Stimulated activated CD4-positive, alpha-beta T cell treated with anti-CD3 and anti-CD28 coated beads, Interleukin-4, amount 100 ng/mL, for 48 hours (primary cell): ENCODE measurements at places on chromosomes 11 and 22.

- no peak for DNase-seq
Observed at GRCh38 chr11:62269654-62270278, at the start of gene SCGB2A2. TSS of gene SCGB2A2 (plus strand) at chr11:62270158. CDS start at chr11:62270217, 59 bp downstream.

GRCh38 chr11:35734669-35735410 lies 72.3 kb downstream of the TRIM44 start:
- no peak for DNase-seq

GRCh38 chr11:120358729-120359128 lies 22.5 kb downstream of the ARHGEF12 start:
- DNase-seq: no peak

DNA sequence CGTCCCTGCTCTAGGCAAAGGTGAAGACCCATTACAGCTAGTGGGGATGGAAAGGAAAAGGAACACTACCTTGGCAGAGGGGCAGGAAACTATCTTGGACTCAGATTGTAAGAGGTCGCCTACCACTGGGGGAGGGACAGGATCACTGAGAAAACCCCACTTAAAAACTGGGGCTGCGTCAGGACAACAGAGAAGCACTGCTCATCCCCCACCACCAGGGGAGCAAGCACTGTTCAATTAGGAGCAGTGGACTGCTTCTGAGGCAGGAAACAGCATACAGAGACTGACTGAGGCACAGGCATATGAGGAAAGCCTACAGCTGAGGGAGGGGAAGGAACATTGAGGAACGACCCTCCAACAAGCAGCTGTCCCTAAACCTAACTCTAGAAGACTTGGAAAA lies 20.8 kb upstream of the DLAT start:
- no peak for DNase-seq

DNA sequence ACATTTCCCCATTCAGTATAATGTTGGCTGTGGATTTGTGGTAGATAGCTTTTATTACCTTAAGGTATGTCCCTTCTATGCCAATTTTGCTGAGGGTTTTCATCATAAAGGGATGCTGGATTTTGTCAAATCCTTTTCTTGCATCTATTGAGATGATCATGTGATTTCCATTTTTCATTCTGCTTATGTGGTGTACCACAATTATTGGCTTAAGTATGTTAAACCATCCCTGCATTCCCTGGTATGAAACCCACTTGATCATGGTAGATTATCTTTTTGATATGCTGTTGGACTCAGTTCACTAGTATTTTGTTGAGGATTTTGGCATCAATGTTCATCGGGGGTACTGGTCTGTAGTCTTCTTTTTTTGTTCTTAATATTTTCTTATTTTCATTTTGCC lies 44.7 kb upstream of the ARHGAP32 start:
- no peak for DNase-seq

- no peak for DNase-seq
Observed at GRCh38 chr11:12512826-12513395, 135.5 kb downstream of the PARVA start.

GRCh38 chr11:16440136-16440535 lies 83.8 kb upstream of the SOX6 start:
- DNase-seq: no peak

GRCh38 chr11:2587132-2587930 lies 112.5 kb downstream of the KCNQ1OT1 start:
- no peak for DNase-seq

GRCh38 chr11:7692426-7692825 lies 13.9 kb downstream of the OVCH2 start:
- no peak for DNase-seq

DNA sequence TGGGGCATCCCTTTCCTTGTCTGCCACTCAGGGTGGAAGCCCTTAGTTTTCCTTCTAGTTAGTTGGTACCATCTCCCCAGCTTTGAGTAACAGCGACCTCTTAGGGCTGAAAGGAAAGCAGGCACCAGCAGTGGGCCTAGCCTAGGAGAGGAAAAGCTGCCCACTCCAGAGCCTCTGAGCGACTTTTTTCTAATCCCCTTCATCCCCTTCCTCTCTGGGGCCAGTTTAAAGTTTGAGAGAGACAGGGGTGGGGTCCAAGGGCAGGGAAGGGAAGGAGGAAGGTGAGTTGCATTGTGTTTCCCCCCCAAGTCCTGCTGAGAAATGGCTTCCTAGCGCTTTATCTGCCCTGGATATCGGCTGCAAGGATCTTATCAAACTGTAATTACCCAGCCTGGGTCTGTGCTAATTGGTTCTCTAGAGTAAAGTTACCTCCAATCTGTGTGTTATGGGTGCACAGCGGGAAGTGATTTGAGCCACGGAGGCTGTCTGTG lies 573.9 kb upstream of the CADM1 start:
- no peak for DNase-seq

- no peak for DNase-seq
Observed at GRCh38 chr11:33945481-33946268, 53.8 kb upstream of the LMO2 start.

DNA sequence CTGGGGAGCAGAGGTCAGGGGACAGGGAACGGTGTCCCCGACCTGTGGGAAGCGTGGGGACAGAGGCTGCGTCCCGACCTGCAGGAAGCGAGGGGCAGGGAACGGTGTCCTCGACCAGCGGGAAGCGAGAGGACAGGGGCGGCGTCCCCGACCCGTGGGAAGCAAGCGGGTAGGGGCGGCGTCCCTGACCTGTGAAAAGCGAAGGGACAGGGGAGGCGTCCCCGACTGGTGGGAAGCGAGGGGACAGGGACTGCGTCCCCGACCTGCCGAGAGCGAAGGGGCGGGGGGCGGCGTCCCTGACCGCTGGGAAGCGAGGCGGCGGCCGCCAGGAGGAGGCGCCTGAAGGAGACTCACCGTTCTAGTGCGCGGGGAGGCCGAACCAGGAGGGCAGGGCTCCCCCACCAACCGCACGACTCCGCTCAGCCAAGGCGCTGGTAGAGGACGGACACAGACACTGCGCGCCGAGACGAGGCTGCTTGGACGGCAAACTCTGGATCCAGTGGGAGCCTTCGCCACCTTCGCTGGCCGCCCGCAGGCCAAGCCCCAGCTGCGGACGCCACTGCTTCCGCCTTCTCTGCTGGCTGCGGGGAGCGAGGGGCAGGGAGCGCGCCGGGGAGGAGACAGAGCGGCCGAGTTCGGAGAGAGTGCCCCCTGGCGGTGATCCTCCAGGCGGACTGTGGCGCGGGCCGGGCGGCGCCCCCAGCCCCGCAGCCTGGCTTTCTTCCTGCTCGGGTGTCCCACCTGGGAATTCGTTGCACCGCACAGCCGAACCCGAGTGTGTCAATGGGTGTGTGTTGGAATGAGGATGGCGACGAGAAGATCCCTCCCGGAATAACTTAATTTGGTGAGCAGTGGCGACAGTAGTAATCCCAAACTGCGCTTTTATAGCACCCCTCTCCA lies at the start of gene TRAF6:
TSS of gene TRAF6 (minus strand) at position 579 of the 900 bp plus-strand sequence. CDS start 8,757 bp downstream, outside the sequence.
- DNase-seq: peak; percentile 86

DNA sequence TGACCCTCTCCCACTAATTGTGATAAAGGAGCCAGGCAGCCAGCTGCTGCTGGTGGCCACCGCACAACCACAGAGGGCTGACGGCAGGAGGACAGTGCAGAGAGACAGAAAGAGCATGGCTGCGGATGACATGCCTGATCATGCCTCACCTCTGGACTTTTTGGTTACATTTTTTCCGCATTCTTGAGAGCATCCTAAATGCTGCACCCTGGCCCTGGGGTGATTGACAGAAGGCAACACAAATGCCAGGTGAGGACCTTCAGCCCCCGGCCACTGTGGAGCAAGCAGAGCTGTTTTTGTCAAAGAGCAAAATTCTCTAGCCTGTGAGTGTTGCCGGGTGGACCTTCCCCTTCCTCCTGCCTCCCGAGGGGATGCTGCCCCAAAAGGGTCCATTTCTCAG lies 78.5 kb downstream of the RPS6KA4 start:
- no peak for DNase-seq

- no peak for DNase-seq
Observed at GRCh38 chr11:2317354-2318050, 15.7 kb downstream of the TSPAN32 start.

GRCh38 chr11:8375932-8376331 lies 112.3 kb upstream of the LMO1 start:
- DNase-seq: no peak

GRCh38 chr11:85874265-85874664 lies 19.1 kb downstream of the CCDC83 start:
- no peak for DNase-seq

DNA sequence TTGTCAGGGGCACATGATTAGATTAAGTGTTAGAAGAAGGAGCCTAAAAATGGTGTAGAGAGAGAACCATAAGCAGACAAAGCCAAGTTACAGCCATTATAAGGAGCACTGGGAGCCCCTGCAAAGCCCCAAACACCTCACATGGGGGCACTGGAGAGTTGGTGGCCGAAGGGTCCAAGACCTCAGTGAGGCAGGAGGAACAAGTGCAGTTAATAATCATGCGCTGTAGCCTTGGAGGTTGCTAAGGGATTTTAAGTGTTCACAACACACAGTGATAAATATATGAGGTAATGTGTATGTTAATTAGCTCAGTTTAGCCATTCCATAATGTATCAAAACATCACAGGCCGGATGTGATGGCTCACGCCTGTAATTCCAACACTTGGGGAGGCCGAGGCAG lies 54.4 kb upstream of the JAM3 start:
- no peak for DNase-seq

GRCh38 chr11:130171534-130171933 lies 12.0 kb downstream of the ST14 start:
- no peak for DNase-seq

GRCh38 chr11:3123761-3124733 lies 41.1 kb downstream of the OSBPL5 start:
- DNase-seq: no peak

- DNase-seq: peak; percentile 63
Observed at GRCh38 chr11:33857933-33858371, 33.9 kb downstream of the LMO2 start.

- no peak for DNase-seq
Observed at GRCh38 chr11:6733326-6734275, 38.2 kb downstream of the OR2AG2 start.

- no peak for DNase-seq
Observed at GRCh38 chr11:20020716-20021115, 139.6 kb downstream of the DBX1 start.

- no peak for DNase-seq
Observed at GRCh38 chr22:29521526-29521925, 32.0 kb downstream of the THOC5 start.

DNA sequence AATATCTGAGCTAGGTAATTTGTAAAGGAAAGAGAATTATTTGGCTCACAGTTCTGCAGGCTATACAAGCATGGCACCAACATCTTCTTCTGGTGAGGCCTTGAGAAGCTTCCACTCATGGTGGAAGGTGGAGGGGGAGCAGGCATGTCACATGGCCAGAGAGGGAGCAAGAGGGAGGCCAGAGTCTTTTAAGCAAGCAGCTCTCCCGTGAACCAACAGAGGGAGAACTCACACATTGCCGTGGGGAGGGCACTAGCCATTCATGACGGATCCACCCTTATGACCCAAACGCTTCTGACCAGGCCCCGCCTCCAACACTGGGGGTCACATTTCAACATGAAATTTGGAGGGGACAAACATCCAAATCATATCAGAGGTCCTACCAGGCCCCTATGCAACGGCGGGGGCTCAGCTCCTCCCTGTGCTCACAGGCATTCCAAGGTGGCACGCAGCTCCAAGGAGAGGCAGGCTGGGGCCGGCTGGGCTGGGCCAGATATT lies 4.6 kb downstream of the C11orf96 start:
- DNase-seq: no peak

DNA sequence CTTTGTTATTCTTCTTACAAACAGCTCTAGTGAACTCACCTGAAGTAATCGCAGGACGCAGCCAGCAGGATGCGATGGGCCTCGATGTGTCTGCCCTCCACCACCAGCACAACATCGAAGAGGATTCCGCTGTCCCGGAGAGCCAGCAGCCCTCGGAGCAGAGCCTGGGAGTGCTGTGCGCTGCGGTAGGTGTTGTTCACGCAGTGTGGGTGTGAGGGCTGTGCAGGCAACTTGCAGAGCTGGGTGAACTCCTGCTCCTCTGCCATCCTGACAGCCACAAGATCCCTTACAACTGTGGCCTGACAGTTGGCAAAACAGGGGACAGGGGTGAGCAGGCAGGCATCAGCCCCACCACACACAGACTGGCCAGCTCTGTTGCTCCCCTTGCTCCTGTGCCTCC lies 6.6 kb downstream of the KLHL22 start:
- DNase-seq: no peak

GRCh38 chr11:111299101-111300026 lies 1.0 kb downstream of the POU2AF3 start:
- no peak for DNase-seq

DNA sequence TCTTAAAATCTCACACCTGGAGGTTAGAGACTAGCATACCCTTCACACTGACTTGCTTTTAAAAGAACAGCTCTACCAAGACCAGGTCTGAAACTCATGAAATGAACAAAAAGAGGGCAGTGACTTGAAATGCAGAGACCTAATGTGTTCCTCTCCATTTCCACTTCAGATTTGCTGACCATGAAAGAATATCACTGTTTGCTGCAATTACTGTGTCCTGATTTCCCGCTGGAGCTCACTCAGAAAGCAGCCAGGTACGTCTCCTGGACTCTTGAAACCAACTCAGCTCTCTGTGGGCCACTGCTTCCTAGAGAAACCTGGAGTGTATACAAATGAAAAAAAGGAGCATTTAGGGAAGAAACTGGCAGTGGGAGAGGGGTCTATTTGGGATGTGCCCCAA lies 39.2 kb downstream of the ARFGAP2 start:
- no peak for DNase-seq

DNA sequence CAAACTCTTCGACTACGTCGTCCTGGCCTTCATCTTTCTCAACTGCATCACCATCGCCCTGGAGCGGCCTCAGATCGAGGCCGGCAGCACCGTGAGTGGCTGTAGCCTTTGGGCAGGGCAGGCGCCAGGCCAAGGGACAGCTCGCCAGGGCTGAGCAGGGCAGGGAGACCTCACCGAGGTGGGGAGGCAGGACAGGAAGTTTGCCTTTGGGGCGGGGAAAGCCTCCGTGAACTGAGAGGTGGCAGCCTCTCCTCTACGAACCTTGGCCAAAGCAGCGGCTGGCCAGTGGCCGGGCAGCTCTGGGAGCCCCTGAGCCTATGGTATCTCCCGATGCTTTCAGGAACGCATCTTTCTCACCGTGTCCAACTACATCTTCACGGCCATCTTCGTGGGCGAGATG lies 93.2 kb downstream of the CACNA1I start:
- no peak for DNase-seq

GRCh38 chr11:45643598-45644260 lies 21.7 kb downstream of the CHST1 start:
- DNase-seq: no peak

GRCh38 chr11:1748636-1749394 lies 1.6 kb downstream of the IFITM10 start:
- DNase-seq: no peak

DNA sequence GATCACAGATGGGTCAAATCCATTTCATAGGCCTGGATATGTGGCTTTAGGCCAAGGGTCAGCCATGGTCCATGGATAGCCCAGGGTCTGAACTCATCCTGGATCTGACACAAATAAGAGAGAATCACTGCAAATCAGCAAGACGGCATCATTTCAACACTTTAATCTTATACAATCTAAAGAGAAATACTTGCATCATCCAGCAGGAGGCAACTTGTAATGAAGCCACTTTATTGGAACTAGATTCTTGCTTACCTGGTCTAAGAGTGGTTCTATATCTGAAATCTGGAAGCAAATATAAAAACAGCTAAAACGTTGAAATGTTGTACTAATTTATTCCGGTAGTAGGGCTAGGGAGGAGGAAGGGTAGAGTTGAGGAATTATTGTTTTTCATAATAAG lies 870.1 kb downstream of the JRKL start:
- no peak for DNase-seq

GRCh38 chr11:66868726-66869566 lies 12.1 kb downstream of the LRFN4 start:
- peak; percentile 82 for DNase-seq
